Muscle of leg (tissue), 16 donors: ENCODE measurements at places on chromosomes 13 and 19. TPM values are rescaled to one million over a fixed set of nuclear protein-coding genes. Genes with fewer than 3 reads are reported as not detected.

DNA sequence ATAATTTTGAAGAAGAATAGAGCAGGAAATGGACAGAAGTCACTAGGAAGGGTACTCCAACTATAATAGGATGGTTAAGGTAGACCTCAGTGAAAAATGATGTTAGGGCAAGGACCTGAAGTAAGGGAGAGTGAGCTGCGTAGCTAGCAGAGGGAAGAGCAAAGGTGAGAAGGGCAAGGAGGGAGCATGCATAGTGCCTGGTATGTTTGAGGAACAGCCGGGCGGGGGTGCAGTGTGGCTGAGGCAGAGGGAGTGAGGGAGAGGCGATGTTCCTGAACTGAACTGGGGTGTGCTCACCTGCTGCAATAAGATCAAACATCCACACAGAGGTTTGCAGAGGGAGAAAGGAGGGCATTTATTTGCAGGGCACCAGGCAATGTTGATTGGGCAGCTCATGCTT, 110.4 kb downstream of the DNAJC15 start:
- H3K27ac ChIP-seq = no peak overlapping the region
- H3K4me1 ChIP-seq = peaks cover 22% of the 10 kb centered on the region
- no peak for DNase-seq
- no peaks in the 10 kb centered on the region for H3K27me3 ChIP-seq
- no peak overlapping the region for H3K4me3 ChIP-seq

GRCh38 chr19:42420055-42420544, 7.1 kb downstream of the LIPE start:
- no peak overlapping the region for H3K27ac ChIP-seq
- H3K27me3 ChIP-seq = peaks cover 17% of the 10 kb centered on the region
- DNase-seq = no peak
- H3K36me3 ChIP-seq = no peaks in the 10 kb centered on the region
- H3K4me3 ChIP-seq = no peak overlapping the region

GRCh38 chr19:50555450-50556281, 12.6 kb downstream of the LRRC4B start:
- peak; percentile 52 for DNase-seq
- no peak overlapping the region for H3K27ac ChIP-seq
- no peak overlapping the region for H3K4me3 ChIP-seq
- no peaks in the 10 kb centered on the region for H3K36me3 ChIP-seq

Gene PSG7
- total RNA-seq = not detected

Gene ZNF177
- total RNA-seq = 5.6 TPM
